ENCODE measurements at places on chromosomes 3 and 15. TPM values are rescaled to one million over a fixed set of nuclear protein-coding genes. Genes with fewer than 3 reads are reported as not detected.

- no peaks in the 10 kb centered on the region for H3K36me3 ChIP-seq
- H3K4me3 ChIP-seq, result no peak overlapping the region
- no peak overlapping the region for H3K27ac ChIP-seq
- no peak for DNase-seq
Observed at GRCh38 chr15:89664441-89665350, 9.4 kb upstream of the KIF7 start.

The NR1I2 gene
- not detected for total RNA-seq

- no peak overlapping the region for H3K27ac ChIP-seq
- no peaks in the 10 kb centered on the region for H3K36me3 ChIP-seq
- H3K4me1 ChIP-seq, result no peaks in the 10 kb centered on the region
- DNase-seq, result no peak
- H3K4me3 ChIP-seq, result no peak overlapping the region
Observed at GRCh38 chr15:73617301-73617831, 15.8 kb downstream of the NPTN start.

DNA sequence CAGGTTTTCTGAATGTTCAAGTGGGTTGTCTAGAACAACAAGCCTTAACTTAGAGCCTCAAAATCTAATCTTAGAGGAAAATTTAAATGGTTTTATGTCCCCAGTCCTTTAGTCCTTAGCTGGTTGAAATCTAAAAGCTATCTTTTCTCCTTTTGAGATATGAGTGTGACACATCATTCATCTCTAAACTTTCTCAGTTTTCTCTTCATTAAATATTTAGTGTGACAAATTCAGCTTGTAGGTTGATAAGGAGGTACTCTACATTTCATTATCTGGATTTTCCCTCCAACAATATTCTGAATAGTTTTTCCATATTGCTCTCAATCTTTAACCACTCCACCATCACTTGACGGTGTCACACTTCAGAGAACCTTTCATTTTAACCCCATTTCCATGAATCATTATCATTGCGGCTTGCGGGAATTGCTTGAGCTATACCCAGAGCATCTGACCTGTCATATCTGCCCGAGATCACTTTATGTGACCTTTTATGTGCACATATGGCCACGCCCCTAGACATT lies 16.1 kb upstream of the ATP8B4 start:
- no peaks in the 10 kb centered on the region for H3K27me3 ChIP-seq
- H3K4me3 ChIP-seq, result no peak overlapping the region
- H3K4me1 ChIP-seq, result peaks cover 7% of the 10 kb centered on the region
- H3K36me3 ChIP-seq, result no peaks in the 10 kb centered on the region
- no peak for DNase-seq

DNA sequence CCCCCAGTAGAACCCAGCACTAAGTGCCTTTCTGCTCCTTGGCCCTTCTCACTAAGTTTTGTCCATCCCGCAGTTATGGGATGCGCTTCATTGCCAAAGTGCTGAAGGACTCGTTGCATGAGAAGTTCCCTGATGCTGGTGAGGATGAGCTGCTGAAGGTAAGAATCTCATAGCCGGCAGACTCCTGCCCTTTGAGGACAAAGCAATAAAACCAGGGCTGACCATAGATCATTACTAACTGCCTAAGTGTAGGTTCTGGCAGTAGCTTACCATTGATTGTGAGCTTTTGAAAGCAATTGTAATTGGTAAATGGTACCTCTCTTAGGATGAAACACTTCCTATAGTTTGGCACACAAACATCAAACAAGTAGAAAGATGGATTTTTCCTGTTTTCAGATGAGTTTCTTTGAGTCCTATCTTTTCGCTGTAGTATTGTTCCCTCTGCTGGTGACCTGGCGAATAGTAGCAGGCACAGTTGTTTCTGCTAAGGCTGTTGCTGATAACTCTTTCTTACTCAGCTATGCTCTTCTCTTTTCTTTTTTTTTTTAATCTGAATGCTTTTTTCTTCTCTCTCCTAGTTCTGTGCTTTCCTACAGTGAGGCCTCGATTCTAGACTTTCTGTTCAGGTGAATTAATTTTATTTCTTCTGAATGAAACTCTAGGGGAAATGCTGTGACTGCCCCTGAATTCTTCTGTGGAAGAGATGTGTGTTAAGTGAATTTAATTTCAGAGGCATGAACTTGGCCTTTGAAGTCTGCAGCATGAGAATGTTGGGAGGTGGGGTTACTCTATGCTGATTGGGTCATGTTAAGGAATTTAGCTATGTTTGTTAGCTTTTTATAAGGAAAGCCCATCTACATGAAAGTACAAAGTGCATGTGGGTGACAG lies 47.4 kb upstream of the CRTC3 start:
- no peak overlapping the region for H3K27ac ChIP-seq
- peak; percentile 78 for DNase-seq
- H3K4me1 ChIP-seq, result peaks cover 11% of the 10 kb centered on the region
- no peaks in the 10 kb centered on the region for H3K27me3 ChIP-seq

- no peaks in the 10 kb centered on the region for H3K27me3 ChIP-seq
- DNase-seq, result peak; percentile 49
- no peak overlapping the region for H3K4me3 ChIP-seq
Observed at GRCh38 chr3:171863920-171864319, 20.8 kb downstream of the TMEM212 start.

The LHFPL4 gene
- not detected for total RNA-seq

The RETNLB gene
- not detected for total RNA-seq

DNA sequence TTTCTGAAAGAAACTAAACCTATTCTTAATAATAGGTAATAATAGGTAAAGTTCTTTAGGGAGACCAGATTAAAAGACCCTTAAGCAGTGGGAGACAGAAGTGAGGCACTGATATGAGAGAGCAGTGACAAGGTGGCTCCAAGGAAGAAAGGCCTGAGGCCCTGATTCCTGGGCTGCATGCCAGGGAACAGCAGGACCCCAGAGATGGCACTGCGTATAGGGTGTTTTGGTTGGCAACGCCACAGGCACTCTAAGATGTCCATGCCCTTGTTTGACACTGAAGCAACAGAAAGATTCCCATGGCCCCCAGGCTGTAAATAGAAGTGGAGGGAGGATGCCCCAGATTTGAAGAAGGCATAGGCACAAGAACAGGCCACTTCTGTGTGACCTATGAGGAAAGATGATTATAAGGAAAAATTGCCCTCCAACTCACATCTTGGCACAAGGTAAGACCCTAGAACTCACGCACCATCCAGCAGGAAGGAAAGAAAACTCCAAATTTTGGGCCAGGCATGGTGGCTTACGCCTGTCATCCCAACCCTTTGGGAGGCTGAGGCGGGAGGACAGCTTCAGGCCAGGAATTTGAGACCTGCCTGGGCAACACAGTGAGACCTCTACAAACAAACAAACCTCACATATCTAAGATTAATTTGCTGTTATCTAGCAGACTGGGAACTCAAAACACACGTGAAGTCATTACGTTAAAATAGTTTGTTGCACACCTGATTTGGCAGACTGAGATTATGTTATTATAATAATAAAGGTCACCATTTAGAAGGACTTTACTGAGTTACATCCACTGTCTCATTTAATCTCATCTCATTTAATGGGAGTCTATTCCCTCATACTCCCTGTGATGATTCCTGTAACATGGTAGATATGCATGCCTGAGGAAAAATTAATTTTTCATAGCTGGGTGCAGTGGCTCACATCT lies 10.5 kb upstream of the BLM start:
- H3K4me1 ChIP-seq, result no peaks in the 10 kb centered on the region
- no peaks in the 10 kb centered on the region for H3K36me3 ChIP-seq
- DNase-seq, result no peak
- H3K4me3 ChIP-seq, result no peak overlapping the region
- H3K27me3 ChIP-seq, result no peaks in the 10 kb centered on the region
